ENCODE measurements at places on chromosomes 5 and 9.
A peak's percentile ranks its signal among the peaks of the same experiment; 100 is the strongest.

- DNase-seq: no peak
Observed at GRCh38 chr5:93845376-93845775, 104.0 kb upstream of the POU5F2 start.

DNA sequence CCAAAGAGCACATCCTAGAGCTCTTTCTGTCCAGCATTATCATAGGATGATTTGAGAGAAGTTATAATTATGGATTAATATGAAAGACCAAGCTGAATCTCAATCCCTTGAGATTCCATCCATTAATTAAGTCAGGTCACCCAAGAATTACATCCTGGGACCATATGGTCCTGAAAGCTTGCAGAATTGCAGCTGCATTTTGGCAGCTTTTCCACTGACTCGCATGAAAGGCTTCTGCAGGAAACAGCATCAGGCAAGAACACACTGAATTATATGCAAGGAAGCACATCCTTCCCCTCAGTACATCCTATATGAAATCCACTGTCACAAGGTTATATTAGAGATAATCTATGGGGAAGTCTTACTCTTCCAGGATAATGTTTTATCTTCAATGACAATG is 109.1 kb upstream of the CTNND2 start:
- DNase-seq: no peak

DNA sequence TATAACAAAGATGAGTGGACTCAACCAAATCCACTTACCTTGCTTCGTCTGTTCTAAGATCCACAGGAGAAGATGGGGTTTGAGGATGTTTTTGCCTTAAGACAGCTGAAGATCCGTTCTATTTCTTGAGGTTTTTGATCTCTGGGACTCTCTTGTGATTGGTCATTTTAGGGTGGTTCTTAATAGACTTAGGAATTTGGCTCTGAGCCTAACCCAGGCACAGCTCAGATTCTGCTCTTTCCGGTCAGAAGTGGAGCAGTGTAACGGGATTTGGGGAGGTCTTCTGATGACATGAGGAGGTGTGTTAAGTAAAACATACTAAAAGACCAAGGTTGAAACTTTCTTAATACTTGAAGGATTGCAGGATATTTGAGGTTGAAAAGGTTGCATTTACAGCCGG is 166.9 kb downstream of the DMRT2 start:
- no peak for DNase-seq

DNA sequence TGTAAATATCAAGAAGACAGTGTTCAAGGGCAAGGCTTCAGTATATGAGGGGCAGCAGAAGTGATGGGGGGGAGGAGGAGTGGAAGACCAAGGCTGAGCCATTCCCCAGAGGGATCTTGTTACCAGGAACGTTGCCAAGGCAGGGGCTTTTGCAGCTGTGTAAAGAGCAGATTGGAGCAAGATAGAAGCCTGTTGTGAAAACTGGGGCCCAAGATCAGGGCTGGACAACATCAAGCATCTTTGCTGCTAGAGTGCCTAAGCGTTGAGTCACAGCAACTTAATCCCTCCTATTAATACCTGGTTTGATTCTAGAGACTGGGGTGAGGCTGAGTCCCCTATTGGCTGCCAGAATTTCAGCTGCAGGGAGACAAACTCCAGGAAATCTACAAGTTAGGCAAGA is 18.4 kb upstream of the ERCC6L2 start:
- peak; percentile 2 for DNase-seq

DNA sequence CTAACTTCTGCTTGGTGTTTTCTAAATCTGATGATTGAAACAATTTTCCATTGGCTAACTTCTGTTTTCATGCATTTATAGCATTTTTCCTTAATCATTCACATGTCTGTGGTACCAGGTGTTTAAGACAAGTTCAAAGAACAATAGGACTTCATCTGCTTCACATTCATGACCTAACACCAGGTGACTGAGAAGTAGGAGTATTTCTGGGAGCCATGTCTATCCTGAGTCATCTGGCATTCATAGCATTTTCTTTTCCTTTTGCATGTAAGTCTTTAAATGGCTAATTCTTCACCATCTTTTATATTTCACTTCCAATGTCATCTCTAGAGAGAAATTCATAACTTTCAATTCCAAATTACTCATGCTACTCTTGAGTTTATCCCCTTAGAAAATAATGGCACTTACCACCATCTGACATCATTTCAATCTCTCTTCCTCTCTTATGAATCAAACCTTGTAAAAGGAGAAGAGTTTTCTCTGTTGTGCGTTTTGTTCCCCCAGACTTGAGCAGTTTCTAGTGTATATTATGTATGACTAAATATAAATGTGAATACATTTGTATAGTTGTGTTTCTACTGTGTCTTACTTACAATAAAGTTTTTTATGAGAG is 1196.1 kb upstream of the CDH9 start:
- DNase-seq: no peak

GRCh38 chr5:1200495-1201326 is 684 bp upstream of the SLC6A19 start:
- DNase-seq: no peak

- no peak for DNase-seq
Observed at GRCh38 chr5:52743970-52744369, 43.7 kb upstream of the ITGA1 start.

GRCh38 chr5:65066387-65067146 is 297.8 kb downstream of the CWC27 start:
- DNase-seq: no peak

GRCh38 chr9:36934478-36935065 is 99.5 kb downstream of the PAX5 start:
- DNase-seq: peak; percentile 1

DNA sequence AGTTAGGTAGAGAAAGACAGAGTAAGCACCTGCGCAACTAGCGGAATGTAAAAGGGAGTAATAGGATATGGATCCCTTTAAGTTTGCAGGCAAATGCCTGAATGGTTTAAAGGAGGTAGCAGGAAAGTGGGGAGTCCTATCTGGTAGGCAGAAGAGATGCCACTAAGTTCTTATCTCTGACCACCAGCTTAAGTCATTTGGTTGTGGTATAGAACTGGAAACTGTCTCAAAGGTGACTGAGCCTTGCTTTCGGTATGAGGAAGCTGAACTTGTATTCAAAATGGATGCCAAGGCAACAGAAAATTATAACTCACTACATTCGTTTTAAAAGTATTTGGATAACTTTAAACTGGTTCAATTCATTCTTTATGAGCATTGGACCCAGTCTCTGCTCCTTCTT is 475.6 kb downstream of the DMRTA1 start:
- DNase-seq: no peak

GRCh38 chr9:136023410-136024225 is 62.4 kb upstream of the UBAC1 start:
- no peak for DNase-seq

DNA sequence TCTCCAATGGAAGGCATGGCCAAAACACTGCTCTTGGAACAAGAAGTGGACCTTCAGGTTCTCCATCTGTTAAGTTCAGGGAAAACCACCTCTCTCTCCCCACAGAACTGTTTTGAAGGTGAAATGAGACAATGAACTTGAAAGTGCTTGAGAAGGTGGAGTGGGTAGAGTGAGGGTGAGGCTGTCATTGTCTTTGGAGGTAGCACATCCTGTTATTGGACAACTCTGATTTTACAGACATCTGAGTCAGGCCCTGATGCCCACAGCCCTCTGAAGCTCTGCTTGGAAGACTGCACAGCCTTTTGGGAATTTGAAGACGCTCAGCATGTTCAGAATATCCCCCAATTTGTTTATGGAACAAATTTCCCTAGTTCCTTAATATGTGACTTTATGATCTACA is 27.6 kb upstream of the TEX48 start:
- no peak for DNase-seq

DNA sequence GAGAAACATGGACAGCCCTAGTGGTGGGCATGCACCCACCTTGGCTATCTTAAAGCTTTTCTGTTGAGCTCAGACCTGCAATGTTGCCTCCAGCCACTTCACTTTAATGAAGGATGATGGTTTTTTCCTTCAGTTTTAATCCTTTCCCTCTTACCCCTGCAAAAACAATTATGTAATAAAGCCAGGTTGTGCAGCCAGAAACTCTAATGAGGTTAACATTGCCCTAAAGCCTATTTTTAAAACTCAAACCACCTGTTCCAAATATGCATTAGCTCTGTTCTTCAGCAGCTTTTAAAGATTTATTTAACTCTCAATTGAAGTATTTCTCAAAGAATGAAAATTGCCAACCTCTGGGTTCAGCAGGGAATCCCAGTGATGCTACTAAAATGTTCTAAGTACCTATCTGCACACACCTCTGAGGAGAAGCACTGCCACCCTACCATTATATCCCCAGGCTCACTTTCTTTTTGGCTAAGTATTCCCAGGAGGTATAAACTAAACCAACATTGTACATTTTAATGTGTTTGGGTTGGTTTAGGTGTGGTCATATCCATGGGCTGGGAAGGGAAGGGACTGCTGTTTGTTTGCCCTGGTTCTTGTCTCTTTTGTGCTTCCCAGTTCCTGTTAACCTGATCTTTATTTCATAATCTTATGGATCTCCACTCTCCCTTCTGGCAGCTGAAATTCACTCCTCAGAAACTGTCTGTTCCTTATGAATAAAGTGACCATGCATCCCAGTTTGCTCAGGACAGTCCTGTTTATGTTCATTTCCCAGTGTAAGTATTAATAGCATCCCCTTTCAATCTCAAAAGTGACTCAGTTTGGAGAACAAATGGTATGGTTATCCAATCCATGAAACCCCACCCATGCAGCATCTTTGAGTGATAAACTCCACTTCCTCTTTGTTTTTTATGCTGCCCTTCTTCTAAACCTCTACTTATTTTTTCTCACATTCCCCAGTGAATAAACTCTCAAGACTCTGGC is 251.7 kb downstream of the RAB3C start:
- no peak for DNase-seq

- DNase-seq: no peak
Observed at GRCh38 chr5:127695346-127695745, 7.8 kb upstream of the CCDC192 start.

DNA sequence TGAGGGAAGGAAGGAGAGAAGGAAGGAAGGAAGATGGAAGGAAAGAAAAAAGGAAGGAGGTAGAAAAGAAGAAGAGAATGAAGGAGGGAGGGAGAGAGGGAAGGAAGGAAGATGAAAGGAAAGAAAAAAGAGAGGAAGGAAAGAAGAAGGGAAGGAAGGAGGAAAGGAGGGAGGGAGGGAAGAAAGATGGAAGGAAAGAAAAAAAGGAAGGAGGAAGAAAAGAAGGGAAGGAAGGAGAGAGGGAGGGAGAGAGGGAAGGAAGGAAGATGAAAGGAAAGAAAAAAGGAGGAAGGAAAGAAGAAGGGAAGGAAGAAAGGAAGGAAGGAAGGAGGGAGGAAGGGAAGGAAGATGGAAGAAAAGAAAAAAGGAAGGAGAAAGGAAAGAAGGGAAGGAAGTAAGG is 184.4 kb upstream of the TRIM32 start:
- no peak for DNase-seq

- peak; percentile 22 for DNase-seq
Observed at GRCh38 chr5:154520861-154521453, 42.9 kb upstream of the HAND1 start.

GRCh38 chr9:26325444-26325829 is 567.2 kb downstream of the CAAP1 start:
- no peak for DNase-seq

GRCh38 chr5:59587489-59588337 is 305.8 kb downstream of the PDE4D start:
- DNase-seq: peak; percentile 69

DNA sequence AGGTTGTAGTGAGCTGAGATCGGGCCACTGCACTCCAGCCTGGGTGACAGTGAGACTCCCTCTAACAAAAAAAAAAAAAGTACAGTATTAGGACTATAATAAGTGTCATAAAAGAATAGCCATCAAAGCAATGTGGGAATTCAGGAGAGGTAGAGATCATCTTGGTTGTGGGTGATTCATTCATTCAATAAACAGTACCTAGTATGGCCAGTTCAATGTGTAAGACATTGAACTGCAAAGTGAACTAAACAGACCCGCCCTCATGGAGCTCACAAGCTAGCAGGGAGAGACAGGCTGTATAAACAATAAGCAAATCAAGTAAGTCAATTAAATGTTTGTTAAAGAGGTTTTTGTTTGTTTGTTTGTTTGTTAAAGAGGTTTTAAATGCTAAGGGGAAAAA is 146.1 kb upstream of the RANBP3L start:
- DNase-seq: no peak

DNA sequence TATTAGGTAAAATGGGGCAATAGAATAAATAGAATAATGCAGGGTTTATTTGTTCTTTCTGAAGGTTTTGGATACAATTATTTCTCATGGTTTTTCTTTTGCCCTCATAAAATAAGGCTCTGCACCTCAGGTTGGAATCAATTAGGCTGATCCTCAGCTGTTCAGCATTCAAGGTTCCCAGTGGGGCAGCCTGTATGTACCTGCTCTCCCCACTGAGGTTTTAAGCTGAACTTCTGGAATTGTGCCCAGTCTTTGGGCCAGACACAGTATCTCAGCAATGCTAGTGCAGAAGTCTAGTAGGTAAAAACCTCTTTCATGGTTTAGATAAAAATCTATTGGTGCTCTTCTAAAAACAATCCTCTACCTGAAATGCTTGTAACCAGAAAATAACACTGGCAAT is 98.0 kb downstream of the EDIL3 start:
- no peak for DNase-seq

Measured in SHP77 (cell line).